ENCODE measurements at places on chromosomes 5 and 9.
A peak's percentile ranks its signal among the peaks of the same experiment; 100 is the strongest.

DNA sequence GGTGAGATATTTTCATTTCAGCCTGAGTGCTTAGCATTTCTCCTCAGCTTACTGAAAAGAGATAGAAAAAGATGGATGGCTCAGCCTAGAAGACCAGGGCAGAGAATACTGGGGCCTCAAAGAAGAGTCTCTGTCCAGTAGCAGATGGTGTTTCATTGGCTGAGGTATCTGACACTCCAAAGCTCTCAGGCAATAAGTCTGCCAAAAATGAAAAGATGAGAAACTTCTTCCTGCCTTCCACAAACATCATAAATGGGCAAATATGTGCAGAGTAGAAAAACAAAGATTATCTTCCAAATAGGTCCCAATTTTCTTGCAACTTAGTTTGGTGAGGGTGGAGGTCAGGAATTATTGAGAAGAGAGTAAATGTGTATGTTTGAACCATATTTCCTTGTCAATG lies 87.4 kb upstream of the ICE1 start:
- DNase-seq = no peak

DNA sequence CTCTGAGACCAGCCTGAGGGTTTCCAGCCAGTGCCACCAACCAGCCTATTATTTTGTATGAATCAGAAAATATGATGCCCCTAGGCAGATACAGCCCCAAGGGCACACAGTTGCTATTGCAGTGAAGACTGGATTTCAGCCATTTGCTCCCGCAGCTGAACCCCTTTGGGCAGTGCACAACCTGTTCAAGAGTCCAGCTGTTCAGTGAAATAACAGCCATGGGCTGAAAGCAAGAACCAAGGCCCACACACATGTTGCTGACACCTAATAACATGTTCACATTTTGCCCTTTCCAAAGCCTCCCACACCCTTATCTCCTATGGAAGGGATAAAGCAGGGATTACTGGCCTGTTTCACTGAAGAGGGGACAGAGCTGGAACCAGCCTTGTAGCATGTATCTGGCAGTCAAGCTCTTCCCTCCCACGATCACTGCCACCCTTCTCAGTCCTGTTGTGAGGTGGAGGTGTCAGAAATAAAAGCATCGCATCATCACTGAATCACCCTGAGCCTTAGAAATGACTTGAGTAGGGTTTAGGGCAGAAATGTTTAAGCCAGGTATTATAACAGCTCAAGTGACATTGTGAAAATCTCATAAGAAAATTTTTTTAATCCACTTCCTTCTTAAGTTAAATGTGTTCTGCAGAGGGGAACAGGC lies 137.1 kb upstream of the FSTL4 start:
- no peak for DNase-seq

DNA sequence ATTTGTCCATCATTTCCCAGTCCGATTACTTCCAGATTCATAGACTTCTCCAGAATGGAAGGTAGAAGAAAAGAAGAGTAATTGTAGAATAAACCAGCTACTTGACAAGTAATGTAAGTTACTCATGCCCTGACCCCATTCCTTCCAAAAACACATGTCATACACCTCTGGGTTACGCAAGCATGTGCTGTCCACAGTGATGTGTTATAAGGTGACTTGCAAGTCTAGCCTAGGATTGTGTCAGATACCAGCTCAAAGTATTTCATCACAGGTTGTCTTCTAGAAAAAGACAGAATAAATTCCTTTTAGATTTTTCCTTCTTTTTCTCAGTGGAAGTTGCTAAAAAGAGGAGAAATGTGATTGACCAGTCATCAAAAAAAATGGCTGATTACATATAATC lies 8.0 kb upstream of the TLR4 start:
- DNase-seq = no peak

DNA sequence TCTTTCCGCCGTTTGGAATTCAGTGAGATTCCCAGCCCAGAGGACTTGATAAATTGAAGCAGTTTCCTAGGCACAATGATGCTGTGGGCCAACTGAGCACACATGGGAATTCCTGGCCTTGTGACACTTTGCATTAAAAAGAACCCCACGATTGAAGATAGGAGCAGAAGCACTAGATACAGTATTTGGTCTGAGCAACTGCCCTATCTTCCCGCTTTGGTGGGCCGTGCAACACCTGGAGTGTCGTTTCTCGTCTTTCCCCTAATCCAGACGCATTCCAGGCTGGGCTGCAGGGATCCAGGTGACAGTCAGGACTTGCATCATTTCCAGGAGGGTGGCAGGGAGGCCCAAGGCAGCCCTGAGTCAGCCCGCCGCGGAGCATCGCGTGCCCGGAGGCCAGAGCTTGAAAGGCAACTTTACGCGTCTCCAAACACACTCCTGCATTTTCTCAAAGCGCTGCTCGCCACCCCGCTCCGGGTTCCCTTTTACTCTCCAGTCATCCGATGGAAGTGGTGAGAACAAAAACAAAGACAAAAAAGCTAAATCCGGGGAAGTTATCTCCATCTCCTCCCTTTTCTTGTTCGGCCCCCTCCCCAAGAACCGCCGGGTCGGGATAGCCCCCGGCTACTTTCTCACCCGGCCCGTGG lies 753 bp upstream of the STC2 start:
- peak; percentile 51 for DNase-seq

GRCh38 chr9:115134941-115135340 lies 17.0 kb upstream of the TNC start:
- DNase-seq = no peak

DNA sequence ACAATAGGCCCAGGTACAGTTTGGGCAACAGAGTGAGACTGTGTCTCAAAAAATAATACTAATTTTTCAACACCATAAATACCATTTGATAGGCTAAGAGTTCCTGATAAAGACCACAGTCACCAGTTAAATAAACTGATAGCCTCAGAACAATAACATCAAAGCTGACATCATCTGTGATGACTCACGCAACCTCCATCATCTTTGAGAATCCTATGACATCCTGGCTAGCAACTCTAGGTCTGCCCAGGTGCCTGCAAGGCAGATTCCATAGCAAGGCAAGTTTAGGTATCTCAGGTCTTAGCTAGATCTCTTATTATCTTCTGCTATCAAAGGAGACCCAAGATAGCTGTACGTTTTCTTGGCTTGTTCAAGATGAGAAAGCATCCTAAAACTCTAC lies 30.5 kb upstream of the UBAP2 start:
- no peak for DNase-seq

DNA sequence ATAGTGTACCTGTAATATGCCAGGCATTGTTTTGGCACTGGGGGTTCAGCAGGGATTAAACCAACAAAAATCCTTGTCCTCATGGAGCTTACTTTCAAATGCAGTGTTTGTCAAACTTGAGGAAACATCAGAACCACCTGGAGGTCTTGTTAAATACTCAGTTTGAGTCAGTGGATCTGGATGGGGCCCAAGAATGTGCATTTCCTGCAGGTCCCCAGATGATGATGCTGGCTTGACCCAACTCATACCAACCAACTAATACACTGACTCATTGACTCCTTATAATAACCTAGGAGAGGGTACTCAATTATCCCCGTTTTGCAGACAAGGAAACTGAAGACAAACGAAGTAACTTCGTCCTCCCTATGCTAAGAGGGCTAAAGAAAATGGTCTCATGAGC lies 11.3 kb downstream of the WWC1 start:
- DNase-seq = no peak

- no peak for DNase-seq
Observed at GRCh38 chr9:107675351-107676259, 186.0 kb upstream of the KLF4 start.

- DNase-seq = no peak
Observed at GRCh38 chr9:74711341-74711740, 176.4 kb downstream of the TRPM6 start.

GRCh38 chr5:145471831-145472612 lies 363.1 kb downstream of the PRELID2 start:
- peak; percentile 29 for DNase-seq

DNA sequence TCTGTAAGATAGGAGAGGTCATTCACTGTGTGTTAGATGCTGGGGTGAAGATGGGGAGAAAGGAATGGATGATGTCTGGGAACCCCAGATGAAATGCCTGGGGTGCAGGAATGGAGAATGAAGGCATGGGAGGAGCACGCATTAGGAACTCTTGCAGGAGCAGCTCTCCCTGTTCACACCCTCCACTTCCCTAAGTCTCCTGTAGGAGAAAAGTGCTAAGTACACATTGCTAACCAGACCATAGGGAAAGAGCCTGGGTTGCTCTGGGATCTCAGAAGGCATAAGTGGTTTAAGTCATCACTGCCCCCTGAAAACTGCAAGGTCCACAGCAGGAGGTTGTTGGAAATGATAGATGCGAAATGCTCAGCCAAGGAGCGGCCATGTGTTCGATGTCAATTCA lies 163.1 kb downstream of the SEC61B start:
- no peak for DNase-seq

DNA sequence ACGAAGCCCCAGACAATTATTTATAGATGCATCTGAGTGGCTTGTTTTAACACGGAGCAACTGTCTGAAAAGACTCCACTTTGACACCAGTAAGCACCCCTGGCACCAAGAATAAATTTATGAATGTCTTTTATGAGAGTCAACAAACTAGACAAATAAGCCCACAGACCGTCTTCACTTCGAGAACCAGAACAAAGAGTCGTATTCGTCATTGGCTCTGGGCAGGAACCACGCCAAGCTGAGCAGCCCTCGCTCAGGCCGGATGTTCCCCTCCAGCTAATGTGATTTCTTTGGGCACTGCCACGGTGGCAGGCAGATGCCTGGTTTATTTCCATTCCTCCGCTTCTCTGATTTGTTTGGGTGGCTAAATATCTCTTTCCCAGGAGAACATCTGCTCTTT lies 91.9 kb upstream of the STC2 start:
- no peak for DNase-seq

DNA sequence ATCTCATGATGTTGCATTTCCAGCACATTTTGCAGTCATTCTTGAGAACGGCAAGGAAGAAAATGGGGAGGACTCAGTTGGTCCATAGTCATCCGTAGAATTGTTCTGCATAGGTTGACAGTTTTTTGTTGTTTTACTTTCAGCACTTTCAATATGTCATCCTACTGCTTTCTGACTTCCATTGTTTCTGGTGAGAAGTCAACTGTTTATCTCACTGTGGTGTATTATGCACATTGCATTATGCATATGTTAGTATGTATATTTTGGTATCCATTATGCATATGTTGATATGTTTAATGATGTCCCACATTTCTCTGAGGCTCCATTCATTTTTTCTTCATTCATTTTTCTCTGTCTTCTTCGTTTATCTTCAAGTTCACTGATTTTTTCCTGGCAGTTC lies 10.5 kb downstream of the ADAMTS16 start:
- DNase-seq = no peak

DNA sequence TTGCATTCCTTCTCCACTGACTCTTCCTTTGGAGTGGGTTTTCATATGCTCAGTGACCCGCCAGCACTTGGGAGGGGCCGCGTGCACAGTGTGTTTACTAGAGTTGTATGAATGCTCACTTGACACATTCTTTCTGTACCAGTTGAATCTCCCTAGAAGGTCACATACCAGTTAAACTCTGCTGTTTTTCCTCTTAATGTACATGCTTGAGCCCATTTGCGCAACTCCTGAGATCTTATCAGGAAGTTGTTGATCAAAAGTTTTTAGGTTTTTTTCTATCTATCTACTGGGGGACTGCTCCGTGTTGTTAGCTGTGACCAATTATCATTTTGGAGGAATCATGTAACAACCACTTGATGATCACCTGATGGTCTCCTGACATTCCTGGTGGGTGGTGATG lies 392.7 kb downstream of the CDH9 start:
- no peak for DNase-seq

GRCh38 chr9:124213396-124213795 lies 44.4 kb upstream of the NEK6 start:
- peak; percentile 3 for DNase-seq

DNA sequence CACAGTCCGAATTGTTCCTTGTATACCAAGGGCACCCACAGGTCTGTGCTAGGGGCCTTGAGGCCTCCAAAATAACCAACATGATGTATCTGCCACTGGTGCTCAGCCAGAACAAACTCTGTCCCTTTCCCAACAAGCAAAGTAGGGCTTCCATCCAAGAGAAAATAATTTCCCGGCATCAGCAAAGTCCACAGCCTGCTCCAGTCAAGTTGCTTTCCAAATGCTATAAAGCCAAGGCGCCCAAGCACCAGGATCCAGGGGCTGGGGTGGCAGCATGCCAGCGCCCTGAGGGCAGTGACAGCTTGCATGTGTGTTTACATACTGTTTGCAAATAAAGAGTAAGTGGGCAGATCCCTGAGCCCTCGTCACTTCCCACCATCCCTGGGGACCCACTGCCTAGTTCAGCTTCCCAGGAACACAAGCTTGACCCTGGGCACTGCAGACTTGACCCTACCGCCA lies 155.9 kb downstream of the ERCC6L2 start:
- peak; percentile 84 for DNase-seq

GRCh38 chr9:137614631-137615386 lies 4.0 kb upstream of the EHMT1 start:
- peak; percentile 64 for DNase-seq

GRCh38 chr9:5617749-5618148 lies 11.2 kb upstream of the RIC1 start:
- DNase-seq = no peak

DNA sequence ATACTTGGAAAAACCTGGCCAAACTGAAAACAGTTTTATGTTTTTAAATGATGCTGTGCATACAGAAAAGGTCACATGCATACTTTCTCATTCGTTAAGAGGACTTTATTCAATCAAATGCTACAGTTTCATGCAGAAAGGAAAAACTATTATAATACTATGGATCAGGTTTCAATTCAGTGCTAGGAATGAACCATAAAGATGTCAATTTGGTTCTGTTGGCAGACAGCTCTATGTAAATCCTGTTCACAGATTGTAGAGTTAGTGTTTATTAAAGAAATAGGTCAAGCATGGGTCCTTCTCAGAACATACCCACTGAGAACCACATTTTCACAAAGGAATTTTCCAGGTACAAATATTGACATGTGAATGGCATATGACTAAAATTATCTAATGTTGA lies 57.1 kb downstream of the RETREG1 start:
- DNase-seq = no peak

- peak; percentile 22 for DNase-seq
Observed at GRCh38 chr5:91219803-91220371, 163.2 kb downstream of the ARRDC3 start.

- no peak for DNase-seq
Observed at GRCh38 chr9:71120501-71121247, 747 bp downstream of the TRPM3 start.

GRCh38 chr5:106543330-106543729 lies 1127.4 kb downstream of the EFNA5 start:
- no peak for DNase-seq

DNA sequence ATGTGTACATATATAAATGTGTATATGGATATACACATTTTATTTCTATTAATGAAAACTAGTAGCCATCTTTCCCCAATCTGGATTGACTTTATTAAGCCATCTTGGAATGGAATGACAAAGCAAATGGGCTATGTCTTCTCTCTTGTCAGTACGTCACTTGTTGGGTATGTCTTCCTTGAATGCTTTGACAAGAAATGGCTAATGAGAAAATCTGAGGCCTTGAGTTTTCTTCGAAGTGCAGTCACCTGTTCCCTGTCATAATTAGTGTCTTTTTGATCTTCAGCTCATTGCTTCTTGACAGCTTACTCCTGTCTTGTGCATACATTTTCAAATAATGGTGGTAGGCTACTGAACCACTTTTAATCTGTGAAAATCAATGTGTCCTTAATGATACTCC lies 243.2 kb upstream of the RGMB start:
- no peak for DNase-seq

GRCh38 chr9:70789086-70789485 lies 332.3 kb downstream of the TRPM3 start:
- no peak for DNase-seq

Data from stomach (tissue), 19 donors.